NCI-H2081 treated with DMSO at 0.1 percent for 48 hours (cell line): ENCODE measurements at places on chromosomes 12 and 14.
A peak's percentile ranks its signal among the peaks of the same experiment; 100 is the strongest.

DNA sequence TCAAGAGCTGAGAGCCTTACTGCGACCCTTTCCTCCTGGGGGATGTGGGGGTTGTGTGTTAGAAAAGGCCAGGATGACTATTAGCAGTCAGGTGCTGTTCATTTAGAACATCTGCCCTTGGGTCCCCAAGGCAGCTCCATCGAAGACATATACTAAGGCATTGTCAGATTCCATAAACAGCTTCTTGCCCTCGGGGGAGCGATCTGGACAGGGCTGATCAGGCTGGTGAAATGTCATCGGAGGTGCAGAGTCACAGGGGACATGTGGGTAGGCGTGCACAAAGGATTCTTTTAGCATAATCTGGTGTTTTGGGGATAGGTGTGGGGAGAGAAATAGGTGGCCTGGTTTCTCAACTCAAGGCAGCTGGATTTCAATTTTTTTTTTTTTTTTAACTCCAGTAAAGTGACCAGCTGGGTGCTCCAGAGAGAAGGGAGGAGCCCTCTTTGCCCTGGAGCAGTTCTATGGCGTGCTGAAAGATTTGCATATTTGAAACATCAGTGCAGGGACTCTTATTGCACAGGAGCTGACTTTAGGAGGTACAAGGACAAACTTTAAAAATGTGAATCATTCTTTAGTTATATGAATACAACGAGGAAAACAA lies 160.1 kb downstream of the SUDS3 start:
- DNase-seq = no peak

- DNase-seq = peak; percentile 95
Observed at GRCh38 chr12:6946033-6946919, 2.5 kb downstream of the C12orf57 start.

DNA sequence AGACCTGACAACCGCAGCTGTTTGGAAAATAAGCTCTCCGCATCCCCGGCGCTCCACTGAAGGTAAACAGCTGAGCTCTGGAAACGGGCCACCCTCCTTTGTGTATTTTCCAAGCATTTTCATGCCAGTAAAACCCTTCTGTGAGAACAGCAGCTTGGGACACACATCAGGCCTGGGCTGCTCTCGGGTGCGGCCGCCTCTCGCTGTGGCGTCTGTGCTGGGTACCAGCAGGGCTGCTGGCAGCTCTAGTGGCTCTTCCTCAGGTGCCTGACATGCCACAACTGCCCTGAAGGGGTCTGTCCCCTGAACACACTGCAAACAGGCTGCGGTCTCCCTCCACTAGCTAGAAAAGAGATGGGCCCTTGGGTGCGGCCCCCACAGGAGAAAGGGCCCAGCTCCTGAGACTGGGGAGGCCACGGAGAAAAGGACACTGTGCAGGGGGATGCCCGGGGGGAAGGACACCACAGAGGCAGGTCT lies 96.3 kb downstream of the ITPK1 start:
- DNase-seq = no peak

- no peak for DNase-seq
Observed at GRCh38 chr12:81359736-81360135, 281.9 kb downstream of the ACSS3 start.

DNA sequence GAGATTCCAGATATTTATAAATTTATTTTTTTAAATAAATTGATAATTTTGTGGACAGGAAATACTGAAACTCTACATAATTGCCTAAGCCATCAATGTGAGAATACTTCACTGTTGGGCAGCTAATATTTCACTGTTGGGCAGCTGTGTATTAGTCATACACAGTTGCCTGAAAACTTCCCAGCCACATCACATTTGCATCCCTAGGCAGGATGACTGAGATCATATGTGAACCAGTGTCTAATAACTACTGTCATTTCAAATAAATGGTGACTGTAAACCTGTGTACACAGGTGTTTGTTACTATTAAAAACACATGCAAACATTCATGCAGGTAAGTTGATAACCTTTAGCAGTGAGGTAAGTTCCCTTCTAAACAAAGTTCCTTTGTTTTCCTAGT lies 43.9 kb downstream of the TMTC3 start:
- no peak for DNase-seq

- no peak for DNase-seq
Observed at GRCh38 chr14:61341275-61342206, 20.2 kb downstream of the PRKCH start.

DNA sequence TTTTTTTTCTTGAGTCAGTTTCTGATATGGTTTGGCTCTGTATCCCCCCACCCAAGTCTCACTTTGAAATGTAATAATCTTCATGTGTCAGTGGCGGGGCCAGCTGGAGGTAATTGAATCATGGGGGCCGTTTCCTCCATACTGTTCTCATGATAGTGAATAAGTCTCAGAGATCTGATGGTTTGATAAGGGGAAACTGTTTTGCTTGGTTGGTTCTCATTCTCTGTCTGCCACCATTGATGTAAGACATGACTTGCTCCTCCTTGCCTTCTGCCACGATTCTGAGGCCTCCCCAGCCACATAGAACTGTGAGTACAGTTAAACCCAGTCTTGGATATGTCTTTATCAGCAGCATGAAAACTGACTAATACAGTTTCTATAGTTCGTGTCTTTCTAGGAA lies 42.9 kb downstream of the WNK1 start:
- no peak for DNase-seq

DNA sequence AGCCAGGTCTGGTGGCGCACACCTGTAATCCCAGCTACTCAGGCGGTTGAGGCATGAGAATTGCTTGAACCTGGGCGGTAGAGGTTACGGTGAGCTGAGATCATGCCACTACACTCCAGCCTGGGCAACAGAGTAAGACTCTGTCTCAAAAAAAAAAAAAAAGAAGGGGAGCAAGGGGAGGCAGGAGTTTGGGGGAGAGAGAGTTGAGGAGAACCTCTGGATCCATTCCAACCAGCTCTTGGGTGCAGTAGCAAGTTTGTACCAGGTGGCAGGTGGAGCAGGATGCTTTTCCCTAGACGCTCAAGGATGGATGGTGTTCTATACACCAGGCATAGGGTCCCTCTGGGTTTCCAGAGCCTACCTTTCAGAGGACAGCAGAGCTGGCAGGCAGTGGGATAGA lies 1.9 kb downstream of the NFE2 start:
- no peak for DNase-seq

DNA sequence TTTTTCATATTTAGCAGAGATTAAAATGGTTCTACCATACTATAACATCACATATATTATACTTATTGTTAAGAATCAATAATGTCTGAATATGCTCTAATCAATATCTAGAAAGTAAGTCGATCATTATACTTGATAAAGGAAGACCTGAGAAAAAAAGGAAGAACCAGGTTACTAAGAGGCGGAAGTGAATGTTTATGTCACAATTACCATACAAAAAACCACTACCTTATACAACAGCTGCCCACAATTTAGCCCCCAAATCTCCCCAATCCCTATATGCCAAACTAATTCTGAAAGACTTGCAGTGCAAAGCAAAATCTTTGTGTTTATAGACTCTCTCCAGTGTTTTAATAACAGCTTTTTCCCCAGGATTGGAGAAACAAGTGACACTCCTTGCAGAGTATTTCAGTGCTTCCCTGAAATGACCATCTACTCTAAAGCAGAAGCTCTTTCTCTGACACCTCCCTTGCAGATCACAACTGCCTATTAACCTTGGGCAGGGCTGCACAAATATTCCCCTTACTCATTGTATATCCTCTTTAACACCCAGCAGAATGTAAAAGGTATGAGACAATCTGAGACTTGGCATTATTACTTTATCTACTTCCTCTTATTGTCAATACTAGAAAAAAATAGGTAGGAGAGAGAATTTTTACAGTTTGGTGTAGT lies 12.7 kb upstream of the SLC2A3 start:
- no peak for DNase-seq

DNA sequence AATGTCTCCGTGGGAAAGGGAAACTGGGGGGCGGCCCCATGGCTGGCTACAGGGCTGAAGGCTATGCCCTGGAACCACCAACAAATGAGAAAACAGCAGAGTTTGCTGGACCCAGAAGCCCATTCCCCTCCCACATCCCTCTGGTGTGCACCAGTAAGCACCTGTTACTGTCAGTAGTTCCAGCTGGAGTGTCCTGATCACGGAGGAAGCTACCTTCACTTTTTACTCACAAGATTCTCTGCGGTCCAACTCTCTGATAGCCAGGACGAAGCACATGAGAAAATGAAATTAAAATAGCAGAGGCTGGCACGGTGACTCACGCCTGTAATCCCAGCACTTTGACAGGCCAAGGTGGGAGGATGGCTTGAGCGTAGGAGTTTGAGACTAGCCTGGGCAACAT lies 22.7 kb upstream of the MEG3 start:
- no peak for DNase-seq

DNA sequence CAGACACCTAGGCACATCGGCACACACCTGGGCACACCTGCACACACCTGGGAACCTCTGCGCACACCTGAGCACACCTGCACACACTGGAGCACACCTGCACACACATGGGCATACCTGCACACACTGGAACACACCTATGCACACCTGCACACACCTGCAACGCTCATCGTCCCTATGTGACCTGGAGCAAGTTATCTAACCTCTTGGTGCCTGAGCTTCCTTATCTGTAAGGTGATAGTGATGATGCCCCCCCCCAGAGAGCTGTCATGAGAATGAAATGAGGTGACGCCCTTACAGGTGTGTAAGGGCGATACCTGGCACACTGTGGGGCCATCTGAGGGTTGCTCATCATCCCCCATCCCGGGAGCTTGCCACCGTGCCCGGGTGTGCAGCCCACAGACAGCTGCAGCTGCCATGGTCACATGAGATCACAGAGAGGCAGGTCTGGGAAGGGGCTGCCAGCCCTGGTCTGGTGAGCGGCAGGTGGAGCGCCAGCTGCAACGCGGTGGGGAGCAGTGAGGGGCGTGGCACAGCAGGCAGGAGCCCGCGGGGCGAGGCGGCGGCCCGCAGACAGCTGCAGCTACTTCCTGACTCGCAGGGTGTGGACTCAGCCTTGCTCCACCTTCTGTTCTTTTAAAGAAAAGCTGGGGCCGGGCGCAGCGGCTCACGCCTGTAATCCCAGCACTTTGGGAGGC lies 59.9 kb upstream of the FBRSL1 start:
- peak; percentile 68 for DNase-seq

GRCh38 chr12:48067250-48067938 lies 38.5 kb downstream of the SENP1 start:
- DNase-seq = no peak

GRCh38 chr12:114957225-114957624 lies 273.2 kb upstream of the TBX3 start:
- no peak for DNase-seq

DNA sequence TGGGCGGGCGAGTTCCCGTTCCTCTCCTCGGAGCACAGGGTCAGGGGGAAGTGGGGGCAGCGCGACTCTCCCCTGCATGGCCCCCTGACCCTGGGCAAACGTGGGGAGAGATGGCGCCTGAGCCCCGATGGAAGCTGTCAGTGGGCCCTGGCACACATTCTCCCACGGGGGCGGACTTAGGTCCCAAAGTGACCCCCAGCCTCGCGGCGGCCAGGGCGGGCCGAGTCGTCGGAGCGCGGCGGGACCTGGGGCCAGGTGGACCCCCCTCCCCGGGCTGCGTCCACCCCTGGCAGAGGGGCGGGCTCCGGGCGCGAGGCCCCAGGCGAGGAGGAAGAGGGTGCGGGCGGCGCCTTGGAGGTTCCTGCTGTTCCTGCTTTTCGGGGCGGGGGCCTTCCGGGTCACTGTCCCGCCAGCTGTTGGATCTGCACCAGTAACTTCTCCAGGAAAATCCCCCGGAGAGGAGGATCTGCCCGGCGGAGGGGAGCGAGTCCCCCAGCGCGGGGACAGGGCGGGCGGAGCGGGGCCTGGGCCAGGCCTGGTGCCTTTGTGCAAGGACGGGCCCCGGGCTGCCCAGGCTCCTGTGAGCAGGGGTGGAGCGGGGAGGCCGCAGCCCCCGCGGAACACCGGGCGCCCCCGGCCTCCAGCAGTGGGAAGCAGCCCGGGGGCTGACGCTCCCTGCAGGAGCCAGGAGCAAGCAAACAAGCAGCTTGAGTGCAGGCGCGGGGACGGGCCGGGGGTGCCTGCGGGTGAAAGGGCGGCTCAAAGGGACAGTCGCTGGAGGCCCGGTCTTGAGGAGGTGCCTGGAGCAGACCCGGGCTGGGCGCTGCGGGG lies 15.3 kb downstream of the TNFAIP2 start:
- DNase-seq = no peak

GRCh38 chr12:92065018-92065499 lies 80.6 kb downstream of the BTG1 start:
- peak; percentile 66 for DNase-seq

DNA sequence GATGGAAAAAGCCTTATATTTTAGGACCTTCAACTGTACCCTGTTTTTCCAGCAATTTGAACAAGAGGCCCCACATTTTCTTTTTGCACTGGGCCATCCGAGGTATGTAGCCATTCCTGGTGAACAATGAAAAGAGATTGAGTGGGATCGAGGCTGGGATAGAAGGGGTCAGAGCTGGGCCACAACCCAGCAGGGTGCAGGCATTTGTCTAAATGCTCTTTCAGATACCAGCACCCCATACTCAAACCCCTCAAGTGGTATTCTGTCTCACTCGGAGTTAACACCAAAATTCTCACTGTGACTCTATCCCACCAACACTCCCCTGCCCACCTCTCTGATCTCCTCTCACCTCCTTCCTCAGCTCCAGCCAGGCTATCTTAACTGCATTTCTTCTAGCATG lies 26.8 kb downstream of the DUSP6 start:
- DNase-seq = no peak

- DNase-seq = no peak
Observed at GRCh38 chr12:125189015-125189414, 123.8 kb downstream of the AACS start.

DNA sequence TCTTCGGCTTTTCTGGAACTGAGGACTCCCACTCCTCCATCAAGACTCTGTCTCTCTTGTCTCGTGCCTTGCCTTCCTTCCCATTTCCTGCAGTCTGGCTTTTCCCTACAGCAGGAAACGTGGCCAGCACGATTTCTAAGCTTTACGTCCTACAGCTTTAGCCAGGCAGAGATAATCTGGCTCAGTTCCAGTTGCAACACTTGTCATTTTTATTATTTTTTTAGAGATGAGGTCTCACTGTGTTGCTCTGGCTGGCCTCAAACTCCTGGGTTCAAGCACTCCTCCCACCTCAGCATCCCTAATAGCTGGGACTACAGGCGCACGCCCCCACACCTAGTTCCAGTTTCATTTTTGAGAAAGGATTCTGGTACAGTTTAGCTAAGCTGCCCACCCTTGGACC lies 19.9 kb downstream of the CALM1 start:
- no peak for DNase-seq

DNA sequence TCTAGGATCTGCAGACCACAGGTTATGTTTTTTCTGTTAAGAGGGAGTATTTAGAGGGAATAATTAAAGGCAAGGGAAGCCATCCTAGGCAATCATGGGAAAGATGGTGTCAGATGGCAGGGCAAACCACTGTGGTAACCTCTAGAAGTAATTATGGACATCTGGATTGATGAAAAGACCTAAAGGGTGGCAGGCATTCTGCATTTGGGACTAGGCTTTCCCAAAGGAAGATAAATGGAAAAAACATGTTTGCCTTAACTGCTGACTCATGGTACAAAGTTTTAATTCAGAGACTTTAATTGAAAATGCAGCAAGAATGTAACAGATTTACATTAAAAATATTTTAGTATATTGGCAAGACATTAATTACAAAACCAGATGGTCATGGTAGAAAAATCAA lies 88.1 kb downstream of the TMEM30B start:
- no peak for DNase-seq
